Pulmonary artery endothelial cell (primary cell): ENCODE measurements at places on chromosomes 6 and 20. TPM values are rescaled to one million over a fixed set of nuclear protein-coding genes. Genes with fewer than 3 reads are reported as not detected.

GRCh38 chr20:41018153-41018552 is 10.5 kb upstream of the TOP1 start:
- DNase-seq: no peak

DNA sequence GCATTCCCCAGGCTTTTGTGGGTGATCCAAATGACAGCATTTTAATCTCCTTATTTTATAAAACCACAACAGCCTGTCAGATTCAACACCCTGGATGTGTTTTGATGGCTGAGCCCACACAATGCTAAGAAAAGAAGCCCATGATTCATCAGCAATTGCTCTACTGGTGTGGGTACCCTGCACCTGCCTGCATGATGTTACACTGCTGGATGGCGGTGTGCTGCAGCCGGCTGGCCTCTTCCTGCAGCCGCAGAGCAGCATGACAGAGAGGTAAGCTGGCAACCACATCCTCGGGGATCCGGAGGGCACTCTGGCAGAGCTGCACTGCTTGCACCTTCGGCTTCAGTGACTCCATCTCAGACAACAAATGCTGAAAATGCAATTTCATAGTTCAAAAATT is 327.5 kb downstream of the SYNE1 start:
- no peak for DNase-seq

DNA sequence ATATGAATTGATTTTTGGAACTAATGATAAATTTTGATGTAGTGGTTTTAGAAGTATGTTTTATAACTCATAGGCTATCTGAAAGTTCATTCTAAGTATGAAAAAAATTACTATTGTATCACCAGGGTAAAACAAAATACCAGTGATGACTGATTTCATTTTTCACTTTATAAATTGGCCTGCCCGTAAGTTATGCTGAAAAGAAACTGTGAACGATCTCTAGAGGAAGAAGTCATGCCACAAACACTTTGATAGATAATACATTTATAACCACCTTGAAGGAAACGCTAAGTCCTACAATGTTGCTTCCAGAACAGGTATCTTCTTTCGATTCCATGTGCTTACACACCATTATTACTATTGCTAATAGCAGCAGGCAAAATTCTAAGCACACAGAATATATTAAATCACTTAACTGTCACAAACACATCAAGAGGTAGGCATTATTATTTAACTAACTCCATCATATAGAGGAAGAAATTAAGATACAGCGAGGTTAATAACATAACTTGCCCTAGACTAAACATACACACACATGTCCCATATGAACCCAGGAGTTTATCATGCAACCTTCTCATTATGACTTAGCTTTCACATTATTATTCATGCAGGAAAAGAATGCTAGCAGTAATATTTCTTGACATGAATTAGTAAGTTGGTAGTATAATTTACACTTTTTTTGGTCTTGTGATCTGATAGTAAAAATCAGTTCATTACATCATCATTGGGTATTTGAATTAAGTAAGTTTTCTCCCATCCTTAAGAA is 44.7 kb downstream of the RGS17 start:
- no peak for DNase-seq

DNA sequence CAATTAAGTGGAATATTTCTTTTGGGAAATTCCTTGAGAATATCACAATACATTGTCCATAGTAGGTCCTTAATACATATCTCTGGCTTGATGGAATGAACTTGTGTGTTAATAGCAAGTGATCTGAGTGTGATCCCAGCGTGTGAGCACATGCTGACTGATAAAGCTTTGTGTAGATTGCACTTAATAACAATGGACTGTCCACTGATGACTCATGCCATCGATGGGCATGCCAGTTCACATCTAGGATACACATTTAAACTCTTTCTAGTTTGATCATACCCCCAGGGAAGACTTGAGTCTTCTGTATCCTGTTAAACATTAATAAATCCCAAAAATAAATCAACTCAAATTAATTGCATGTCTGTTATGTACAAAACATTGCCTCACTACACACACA is 454.3 kb upstream of the SPTLC3 start:
- DNase-seq: no peak

DNA sequence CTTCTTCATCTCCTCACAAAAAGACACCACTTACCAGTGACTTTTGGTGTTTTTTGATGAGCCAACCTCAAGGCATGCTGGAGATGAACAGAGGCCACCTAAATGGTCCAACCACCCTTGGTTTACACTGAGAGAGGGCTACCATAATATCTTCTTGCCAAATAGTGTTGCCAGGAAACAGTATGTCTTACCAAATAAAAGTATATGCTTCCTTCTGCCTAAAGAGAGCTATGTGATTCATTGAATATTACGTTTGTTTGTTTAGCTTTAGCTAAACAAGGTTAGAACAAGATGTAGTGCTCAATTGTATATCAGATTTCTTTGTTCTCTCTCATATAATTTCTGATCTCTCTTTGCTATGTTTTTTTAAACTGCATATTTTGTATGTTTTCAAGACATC is 40.6 kb upstream of the BMP6 start:
- DNase-seq: no peak

GRCh38 chr20:17871181-17871580 is 97.4 kb downstream of the SNX5 start:
- DNase-seq: no peak

GRCh38 chr20:3156811-3157619 is 2.6 kb downstream of the FASTKD5 start:
- DNase-seq: no peak

The TNFRSF6B gene
- 37.0 and 118 TPM in 2 replicates for total RNA-seq

The TCF21 gene
- not detected in 2 replicates for total RNA-seq

The KIAA0408 gene
- not detected in 2 replicates for total RNA-seq
